ENCODE measurements at places on chromosomes 6 and 20. TPM values are rescaled to one million over a fixed set of nuclear protein-coding genes. Genes with fewer than 3 reads are reported as not detected.

The TTK gene
- 18.3 TPM for polyA plus RNA-seq

The HLA-DMB gene
- polyA plus RNA-seq, result 63.6 TPM

The CST2 gene
- polyA plus RNA-seq, result not detected

The BMP7 gene
- polyA plus RNA-seq, result 69.9 TPM

The RAET1L gene
- not detected for polyA plus RNA-seq

The SCRT2 gene
- not detected for polyA plus RNA-seq

The HLA-DRB1 gene
- 29.1 TPM for polyA plus RNA-seq

The GRM4 gene
- 0.52 TPM for polyA plus RNA-seq

The TRIM26 gene
- 39.3 TPM for polyA plus RNA-seq

The AIF1 gene
- 77.0 TPM for polyA plus RNA-seq

The BCAS1 gene
- polyA plus RNA-seq, result 2.9 TPM

The HLA-DQA2 gene
- polyA plus RNA-seq, result 0.30 TPM

The RNF8 gene
- polyA plus RNA-seq, result 27.4 TPM

The TMEM244 gene
- not detected for polyA plus RNA-seq

The MCHR2 gene
- not detected for polyA plus RNA-seq

Data from left renal pelvis (tissue), 4 donors.